RPMI8226 (cell line): ENCODE measurements at places on chromosomes 1 and 21.

DNA sequence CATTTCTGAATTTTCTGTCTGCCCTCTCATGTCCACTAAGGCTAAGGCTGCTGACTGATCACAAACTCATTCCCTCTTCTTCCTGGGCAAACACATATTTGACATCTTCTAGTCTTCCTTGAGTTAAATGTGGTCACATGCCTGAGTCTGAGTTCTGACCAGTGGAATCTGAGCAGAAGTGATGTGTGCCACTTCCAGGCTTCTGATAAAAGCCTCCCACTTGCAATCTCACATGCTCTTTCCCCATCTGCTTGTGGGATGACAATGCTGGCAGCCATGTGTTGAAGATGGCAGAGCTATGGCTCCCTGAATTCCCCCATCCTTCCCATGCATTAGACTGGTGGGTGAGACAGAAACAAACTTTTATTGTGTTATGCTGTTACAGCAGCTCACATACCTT lies 149.9 kb upstream of the ZNF648 start:
- no peak for DNase-seq

- DNase-seq = no peak
These were observed 32.0 kb upstream of the HHAT start for GRCh38 chr1:210296682-210297081.

DNA sequence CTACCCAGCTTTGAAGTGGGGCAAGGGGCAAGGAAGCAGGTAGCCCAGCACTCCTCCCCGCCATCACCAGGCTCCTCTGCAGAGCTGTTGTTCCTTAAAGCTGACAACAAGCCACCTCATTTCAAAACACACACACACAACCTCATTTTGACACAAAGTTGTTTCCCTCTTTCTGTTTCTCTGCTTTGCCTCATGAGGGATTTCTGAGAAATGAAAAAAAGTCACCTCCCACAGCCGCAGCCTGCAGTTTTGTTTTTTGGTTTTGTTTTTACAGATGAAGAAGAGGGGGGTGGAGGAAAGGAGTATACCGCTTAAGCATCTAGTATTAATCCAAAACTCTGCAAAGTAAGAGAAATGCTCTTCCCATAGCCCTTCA lies 12.1 kb downstream of the MCL1 start:
- DNase-seq = peak; percentile 74

DNA sequence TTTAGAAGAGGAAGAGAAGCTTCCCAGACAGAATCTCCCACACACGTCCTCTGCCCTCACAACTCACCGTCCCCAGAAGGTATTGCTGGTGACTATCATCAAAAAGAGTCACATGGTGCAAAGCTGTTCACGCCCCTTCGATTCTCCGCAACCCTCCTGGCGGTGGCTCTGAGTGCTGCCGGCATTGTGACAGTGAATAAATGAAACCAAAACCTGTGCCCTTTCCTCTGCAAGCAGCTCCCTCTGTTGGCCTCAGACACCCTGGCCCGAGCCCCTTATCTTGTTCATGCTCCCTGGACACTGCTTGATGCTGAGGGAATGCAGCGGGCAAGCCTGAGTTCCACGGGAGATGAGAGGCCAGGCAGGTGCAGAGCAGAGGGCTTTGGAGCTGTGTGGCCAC lies 510.3 kb downstream of the NPHP4 start:
- peak; percentile 79 for DNase-seq

DNA sequence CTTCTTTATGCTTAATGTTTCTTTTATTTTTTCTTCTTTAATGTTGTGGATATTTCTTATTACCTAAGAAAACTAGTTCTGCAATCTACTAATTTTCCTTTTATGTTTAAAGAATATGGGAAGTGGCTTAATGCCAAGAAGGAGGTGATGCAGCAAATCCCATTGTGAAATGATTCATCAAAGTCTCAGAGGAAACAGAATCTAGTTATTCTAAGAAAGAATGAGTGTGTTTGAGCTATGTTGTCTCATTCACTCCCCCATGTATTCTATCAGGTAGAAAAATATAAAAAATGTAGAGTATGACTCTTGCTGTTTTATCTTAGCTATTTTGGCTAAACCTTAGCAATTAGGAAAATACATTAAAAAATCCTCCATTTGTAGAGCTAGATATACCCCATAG lies 659.9 kb upstream of the RGS18 start:
- DNase-seq = no peak

GRCh38 chr1:201945157-201945556 lies 1.2 kb downstream of the LMOD1 start:
- DNase-seq = no peak

DNA sequence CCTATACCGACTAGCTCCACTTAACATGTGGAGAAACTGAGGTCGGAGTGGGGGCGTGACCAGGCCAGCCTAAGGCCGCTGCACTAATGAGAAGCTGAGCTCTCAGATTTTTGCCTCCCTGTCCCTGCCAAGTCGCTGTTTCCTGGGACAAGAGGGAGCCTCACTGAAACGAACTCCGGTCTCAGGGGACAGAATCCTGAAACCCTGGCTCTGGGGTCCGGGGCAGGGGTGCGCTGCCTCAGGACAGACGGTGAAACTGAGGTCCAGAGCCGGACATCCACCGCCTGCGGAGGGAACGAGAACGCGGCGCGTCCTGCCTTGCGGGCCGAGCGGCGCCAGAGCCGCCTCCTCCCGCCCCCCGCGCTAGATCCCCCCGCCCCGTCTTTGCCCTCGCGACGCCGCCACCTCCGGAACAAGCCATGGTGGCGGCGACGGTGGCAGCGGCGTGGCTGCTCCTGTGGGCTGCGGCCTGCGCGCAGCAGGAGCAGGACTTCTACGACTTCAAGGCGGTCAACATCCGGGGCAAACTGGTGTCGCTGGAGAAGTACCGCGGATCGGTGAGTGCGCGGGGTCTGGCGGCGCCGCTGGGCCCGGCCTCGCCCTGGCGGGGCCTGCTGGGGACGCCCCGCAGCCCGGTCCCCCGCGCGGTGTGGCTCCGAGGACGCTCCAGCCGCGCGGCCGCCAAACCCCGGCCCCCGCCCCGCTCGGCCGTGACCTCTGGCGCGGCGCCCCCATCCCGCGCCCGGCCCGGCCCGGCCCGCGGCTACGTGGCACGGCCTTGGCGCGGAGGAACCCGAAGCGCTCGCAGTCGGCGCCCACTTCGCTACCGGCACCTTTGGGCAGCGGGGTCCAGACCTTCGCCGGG lies at the start of gene GPX7:
GPX7 (plus strand) TSS at position 381 of the 865 bp plus-strand sequence; CDS start at position 420, 39 bp downstream.
- peak; percentile 65 for DNase-seq

GRCh38 chr1:241485554-241485992 lies 34.0 kb downstream of the FH start:
- DNase-seq = peak; percentile 35

GRCh38 chr21:38823737-38824123 lies 18.0 kb downstream of the ETS2 start:
- no peak for DNase-seq

DNA sequence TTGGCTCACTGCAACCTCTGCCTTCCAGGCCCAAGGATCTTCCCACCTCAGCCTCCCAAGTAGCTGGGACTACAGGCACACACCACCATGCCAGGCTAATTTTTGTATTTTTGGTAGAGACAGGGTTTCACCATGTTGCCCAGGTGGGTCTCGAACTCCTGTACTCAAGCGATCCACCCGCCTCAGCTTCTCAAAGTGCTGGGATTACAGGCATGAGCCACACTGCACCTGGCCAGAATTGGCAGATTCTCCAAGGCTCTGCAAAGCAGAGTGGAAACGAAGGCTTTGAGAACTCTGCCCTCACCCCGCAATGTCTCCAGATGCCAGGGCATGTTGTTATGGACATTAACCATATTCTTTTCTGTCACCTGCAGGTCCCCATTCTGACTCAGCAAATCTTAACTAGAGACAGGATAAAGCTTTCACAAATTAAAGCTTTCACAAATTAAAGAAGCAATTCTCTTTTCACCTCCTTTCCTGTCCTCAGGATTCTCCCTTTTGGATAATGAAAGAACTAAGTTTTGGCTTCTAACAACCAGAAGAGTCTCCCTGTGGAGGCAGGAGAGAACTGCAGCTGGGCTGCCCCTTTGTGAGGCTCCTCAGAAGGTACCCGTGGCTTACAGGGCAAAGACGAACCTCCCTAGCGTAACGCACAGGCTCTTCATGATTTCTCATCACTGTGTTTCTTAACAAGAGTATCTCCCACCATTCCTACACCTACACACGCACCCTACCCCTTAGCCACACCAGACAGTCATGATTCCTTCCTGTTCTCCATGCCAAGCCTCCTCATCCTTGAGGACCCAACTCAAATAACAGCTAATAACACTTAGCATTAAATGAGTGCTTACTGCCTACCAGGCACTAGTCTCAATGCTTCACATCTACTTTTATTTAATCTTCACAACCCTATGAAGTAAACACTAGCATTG lies 29.8 kb downstream of the GPA33 start:
- DNase-seq = peak; percentile 58

GRCh38 chr1:1613509-1614082 lies 1.7 kb upstream of the MIB2 start:
- DNase-seq = no peak
